ENCODE measurements at places on chromosomes 5 and 9.

DNA sequence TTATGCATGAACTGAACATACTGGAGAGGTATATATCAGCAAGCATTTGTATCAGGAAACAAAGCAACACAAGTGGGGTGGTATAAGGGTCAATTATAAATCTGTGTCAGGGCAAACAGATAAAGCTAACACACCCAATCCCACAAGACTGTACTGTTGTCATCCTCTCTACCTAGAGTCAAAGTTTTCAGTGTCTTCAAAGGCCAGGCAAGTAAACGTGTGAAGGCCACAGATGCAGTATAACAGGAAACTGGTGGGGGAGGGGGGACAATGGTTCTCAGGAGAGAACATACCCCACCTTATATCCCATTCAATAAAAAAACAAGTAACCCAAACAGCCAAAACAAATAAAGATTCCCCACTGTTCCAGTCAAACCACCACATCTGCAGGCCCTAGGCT lies 22.1 kb downstream of the ELP1 start:
- no peak for DNase-seq

- no peak for DNase-seq
These were observed 129.7 kb downstream of the YIPF5 start for GRCh38 chr5:144040615-144041305.

DNA sequence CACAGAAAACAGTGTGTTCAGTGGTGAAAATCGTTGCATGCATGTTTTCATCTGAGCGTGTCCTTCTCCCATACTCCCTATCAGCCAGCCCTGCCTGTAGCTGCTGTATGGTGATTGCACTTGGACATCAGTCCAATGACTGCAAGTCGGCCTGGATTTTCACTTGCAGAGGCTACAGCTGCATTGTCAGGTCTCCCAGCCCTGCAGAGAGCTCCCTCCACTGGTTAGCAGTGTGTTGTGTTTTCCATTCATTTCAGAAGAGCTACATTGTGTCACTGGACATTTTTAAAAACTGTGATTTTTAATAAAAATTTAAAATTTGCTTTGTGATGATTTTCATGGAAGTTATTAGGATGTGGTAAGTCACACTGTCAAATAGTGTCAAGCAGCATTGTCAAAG lies 96.6 kb downstream of the SYK start:
- no peak for DNase-seq

- no peak for DNase-seq
These were observed 464.3 kb downstream of the GADD45G start for GRCh38 chr9:90069085-90069484.

- no peak for DNase-seq
These were observed 402.9 kb downstream of the PIK3R1 start for GRCh38 chr5:68618501-68618900.

GRCh38 chr5:35470866-35471265 lies 146.8 kb upstream of the SPEF2 start:
- DNase-seq = no peak
